ENCODE measurements at places on chromosomes 1 and 21. TPM values are rescaled to one million over a fixed set of nuclear protein-coding genes. Genes with fewer than 3 reads are reported as not detected.
A peak's percentile ranks its signal among the peaks of the same experiment; 100 is the strongest.

GRCh38 chr1:166086113-166086883 is 80.5 kb downstream of the FAM78B start:
- DNase-seq = no peak

DNA sequence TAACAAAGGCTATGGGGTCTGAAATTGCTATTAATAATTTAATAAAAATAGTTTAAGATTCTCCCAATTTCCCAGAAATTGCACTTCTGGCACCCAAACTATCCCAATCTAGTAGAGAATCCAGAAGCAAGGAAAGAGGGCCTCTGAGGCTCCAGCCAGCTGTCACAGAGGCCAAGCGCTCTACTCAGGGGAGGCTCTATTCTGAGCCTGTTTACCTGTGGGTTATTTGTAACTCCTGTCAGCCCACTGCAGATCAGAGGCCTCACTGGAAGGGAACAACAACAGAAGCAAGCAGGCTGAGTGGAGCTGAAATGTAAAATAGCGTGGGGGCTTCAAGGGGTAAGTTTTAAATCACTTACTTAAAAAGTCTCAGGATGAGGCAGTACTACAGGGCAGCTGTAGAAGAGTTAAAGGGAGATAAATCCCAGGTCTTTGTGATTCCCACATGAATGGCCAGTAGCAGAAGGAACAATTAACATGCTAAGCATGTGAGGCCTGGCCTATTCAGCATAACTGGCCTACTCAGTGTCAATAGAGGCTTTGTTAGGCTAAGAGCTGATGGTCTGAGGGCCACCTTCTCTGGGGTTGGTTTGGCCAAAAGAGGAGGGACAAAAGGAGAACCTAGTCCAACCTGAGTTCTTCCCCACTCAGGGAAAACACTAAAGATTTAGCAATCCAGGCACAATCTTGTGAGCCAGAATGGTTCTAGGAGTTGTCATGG is 12.8 kb downstream of the ZNF687 start:
- no peak for DNase-seq

Gene CCDC181
- 0.65 TPM for total RNA-seq

Gene CHIT1
- 0.51 TPM for total RNA-seq

GRCh38 chr1:39727932-39728317 is 10.8 kb upstream of the PPIE start:
- DNase-seq = no peak

- no peak for DNase-seq
Observed at GRCh38 chr1:42942444-42942843, 16.2 kb downstream of the SLC2A1 start.

- no peak for DNase-seq
Observed at GRCh38 chr21:45545236-45545570, 3.0 kb upstream of the SLC19A1 start.

Gene MIXL1
- total RNA-seq = not detected

- DNase-seq = no peak
Observed at GRCh38 chr1:32767641-32768040, 49.5 kb downstream of the YARS1 start.

DNA sequence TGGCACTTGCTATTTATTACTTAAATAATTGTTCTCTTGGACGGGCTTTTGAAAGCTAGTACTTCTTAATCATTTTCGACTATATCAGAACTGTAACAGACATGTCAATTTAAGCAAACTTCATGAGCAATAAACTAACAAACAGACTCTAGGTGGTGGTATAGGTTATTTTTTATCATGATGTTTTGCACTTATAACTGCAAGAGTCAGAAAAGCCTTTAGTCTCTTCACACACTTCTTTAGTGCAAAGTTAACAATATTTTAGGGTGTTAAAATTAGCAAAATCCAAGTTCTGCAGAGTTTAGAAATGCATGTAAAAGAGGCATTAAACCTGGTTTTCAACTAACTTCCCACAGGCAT is 2.2 kb downstream of the NRIP1 start:
- DNase-seq = no peak

- no peak for DNase-seq
Observed at GRCh38 chr1:212595787-212596714, 12.5 kb upstream of the ATF3 start.

DNA sequence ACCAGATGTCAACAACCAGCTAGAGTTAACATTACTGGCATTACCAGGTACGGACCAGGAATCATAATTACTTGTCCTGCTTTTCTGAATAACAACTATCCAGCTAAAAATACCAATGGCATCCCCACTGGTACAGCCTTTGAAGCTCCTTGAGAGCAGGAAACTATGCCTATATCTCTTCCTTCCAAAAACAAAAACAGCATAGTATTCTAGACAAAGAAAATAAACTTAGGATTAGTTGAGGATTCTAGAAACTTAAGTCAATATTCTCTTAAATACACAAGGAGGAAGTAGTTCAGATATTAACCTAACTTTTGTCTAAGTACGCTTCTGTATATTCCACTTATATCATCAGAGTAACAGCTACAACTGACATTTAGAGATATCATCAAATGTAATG is 3.0 kb downstream of the FUBP1 start:
- DNase-seq = no peak

Gene AADACL3
- total RNA-seq = not detected

DNA sequence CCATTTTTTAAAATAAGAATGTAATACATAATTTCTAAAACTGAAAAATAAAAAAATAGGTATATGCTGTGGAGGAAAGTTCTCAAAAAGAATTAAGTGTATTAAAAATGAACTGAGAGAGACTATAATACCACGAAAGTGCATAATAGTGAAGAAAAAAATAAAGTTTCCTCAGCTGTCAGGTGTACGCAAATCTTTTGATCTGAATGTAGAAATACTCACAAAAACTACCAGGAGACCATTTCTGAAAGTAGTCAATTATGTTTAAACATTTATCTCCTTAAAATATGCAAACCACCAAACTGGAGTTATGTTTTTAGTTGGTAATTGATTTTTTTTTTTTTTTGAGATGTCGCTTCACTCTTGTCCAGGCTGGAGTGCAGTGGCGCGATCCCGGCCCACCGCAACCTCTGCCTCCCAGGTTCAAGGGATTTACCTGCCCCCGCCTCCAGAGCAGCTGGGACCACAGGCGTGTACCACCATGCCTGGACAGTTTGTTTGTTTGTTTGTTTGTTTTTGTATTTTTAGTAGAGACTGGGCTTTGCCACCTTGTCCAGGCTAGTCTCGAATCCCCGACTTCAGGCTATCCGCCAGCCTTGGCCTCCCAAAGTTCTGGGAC is 1169.2 kb upstream of the B3GALT2 start:
- no peak for DNase-seq

Gene PPM1J
- 5.3 TPM for total RNA-seq

Gene DNAH14
- total RNA-seq = 4.6 TPM

DNA sequence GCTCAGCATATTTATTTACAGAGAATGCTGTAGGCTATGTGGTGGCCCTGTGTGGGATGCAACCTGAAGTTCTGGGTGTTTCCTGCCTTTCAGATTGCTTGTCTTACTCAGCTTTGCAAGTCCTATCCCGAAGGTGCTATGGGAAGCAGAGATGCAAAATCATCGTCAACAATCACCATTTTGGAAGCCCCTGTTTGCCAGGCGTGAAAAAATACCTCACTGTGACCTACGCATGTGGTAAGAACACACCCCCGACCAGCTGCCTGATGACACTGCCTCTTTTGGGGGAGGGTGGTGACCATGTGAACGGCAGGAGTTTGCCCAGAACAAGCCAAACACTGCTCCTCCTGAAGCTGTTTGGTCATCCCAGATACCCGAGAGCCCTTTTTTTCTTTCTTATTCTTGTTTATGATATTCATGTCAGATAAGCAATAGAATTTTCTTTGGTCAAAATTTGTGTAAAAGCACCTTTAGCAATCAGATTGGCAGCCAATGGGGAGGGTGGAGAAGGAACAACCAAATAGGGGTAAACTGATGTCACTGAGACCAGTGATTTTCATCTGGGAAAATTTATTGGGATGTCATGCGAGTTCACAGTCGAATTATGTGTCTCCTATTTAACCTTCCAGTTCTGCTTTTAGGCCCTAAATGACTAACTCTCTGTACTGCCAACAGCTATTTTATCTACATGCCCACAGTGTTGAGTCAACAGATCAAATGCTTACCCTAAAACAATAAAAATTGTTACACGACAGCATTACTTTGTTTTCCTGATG is 82.6 kb downstream of the EVA1C start:
- no peak for DNase-seq

DNA sequence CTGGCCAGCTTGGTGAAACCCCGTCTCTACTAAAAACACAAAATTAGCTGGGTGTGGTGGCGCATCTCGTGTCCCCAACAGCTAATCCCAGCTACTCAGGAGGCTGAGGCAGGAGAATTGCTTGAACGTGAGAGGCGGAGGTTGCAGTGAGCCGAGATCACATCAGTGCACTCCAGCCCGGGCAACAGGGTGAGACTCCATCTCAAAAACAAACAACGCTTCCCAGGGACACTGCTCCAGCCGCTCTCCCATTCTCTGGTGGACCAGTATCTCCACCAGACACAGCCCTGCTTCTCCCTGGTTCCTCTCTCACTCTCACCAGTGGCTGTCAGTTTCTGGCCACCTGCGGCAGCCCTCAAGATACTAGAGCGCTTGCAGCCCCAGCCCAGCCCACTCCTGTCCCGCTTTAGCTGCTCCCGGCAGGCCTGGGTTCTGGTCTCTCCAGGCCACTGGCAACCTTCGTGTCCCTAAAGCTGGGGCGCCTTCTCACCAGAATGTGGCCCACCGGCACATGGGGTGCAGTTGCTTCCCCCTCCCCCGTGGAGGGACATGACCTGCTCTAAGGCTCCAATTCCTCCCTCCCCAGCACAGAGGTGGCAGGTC is 20.9 kb upstream of the LRRC47 start:
- DNase-seq = no peak

Gene SYT6
- total RNA-seq = not detected

DNA sequence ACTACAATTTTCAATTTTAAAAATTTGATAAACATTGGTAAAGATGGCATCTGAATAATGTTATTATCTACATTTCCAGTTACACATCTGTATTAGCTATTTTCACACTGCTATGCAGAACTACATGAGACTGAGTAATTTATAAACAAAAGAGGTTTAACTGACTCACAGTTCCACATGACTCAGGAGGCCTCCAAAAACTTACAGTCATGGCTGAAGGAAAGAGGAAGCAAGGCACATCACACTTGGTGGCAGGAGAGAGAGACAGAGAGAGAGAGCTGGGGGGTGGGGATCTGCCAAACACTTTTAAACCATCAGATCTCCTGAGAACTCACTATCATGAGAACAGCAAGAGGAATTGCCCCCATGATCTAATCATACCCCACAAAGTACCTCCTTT is 850.0 kb downstream of the LTN1 start:
- no peak for DNase-seq

GRCh38 chr1:45687754-45688740 is at the start of gene TMEM69:
TSS of gene TMEM69 (plus strand) at chr1:45688181. CDS start at chr1:45691069, 2,888 bp downstream.
- peak; percentile 74 for DNase-seq

DNA sequence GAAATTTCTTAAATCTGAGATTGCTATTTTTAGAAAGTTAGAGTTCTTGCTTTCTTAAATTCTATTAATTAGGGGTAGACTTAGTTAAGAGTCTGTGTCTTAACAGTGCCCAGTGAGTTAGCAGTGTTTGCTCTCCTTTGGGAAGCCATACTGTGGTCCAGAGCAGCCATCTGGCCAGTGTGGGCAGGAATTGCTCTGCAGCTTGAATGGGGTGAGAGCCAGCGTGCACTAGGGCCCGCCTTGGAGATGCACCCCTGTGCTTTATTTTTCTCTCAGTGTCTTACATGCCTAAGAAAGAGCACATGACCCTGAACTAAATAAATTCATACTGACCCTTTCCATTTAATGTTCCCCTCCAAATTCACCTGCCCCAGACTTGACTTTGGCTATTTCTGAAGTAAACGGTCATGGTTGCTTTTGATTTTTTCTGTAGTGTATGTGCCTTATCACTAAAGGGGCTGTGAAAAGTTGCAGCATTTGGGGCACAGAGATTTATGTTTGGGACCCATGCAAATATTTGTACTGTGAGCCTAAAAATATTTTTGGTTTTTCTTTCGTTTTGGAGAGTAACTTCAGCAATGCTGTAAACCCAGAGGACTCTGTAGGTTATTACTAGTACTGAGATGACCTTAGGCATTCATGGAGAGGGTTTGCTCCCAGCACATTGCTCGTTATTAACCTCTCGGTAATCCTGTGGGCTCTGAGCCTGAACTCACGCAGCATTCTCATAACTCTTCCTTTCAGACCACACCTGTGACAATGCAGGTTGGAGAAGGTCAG is 21.3 kb upstream of the KCNQ4 start:
- DNase-seq = no peak

DNA sequence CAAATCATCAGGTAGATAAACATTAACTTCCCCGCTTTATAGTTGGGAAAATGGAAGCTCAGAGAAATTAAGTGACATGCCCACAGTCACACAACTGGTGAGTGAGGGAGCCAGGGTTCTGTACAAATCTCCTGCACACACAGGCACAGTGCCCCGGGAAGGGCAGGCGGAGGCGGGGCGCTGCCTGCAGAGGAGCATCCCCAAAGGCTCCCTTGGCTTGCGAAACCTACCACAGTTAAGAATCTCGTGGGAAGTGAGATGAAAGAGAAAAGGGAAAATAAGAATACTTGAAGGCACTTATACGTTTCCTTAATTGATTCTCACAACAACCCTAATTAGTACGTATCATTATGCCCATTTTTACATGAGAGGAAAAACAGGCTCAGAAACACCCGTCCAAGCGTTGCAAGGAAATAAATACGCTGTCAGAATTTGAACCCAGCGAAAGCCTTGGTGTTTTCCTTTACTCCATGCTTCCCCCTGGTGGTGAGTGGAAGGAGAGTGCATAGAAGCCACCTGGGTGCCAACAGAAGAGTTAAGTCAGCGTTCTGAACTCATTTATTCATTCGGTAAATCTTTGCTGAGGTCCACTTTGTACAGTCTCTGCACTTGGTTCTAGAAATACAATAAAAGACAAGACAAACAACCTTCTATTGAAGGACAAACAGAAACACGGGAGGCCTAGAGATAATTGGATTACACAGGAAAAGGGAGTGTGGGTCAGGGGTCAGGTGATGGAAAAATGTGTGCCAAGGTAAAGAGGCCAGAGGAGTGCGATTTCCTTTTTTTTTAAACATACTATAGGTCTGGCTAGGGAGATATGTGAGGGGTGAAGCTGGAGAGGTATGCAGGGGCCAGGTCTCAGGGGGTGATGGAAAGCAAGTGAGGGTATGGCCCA is 28.4 kb downstream of the ACP6 start:
- no peak for DNase-seq

GRCh38 chr21:46141767-46142581 is 13.4 kb downstream of the FTCD start:
- peak; percentile 62 for DNase-seq

DNA sequence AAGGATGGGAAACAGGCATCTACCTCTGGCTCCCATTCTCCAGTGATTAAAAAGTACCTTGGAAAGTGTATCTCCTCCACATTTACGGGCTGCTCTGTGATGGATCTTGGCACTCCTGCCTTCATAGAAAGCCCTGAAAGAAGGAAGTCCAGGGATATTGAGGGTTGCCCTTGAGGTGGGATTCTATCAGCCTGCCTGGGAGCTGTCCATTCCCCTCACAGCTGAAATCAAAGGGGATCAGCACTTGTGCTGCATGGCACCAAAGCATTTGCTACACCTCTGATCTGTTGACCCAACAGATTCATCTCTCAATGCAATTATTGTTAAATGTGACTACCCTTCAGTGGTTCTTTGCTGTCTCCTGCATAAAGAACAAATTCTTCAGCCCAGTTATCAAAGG is 442.0 kb upstream of the RUNX1 start:
- DNase-seq = no peak

Gene CFHR3
- not detected for total RNA-seq

GRCh38 chr21:26782331-26782730 is 62.9 kb downstream of the ADAMTS1 start:
- DNase-seq = no peak

Gene CNR2
- not detected for total RNA-seq

GRCh38 chr21:45012662-45013259 is 61.6 kb upstream of the ADARB1 start:
- peak; percentile 23 for DNase-seq

GRCh38 chr21:32537569-32537881 is 47.8 kb downstream of the TCP10L start:
- no peak for DNase-seq
